ENCODE measurements at places on chromosomes 12 and 14. TPM values are rescaled to one million over a fixed set of nuclear protein-coding genes. Genes with fewer than 3 reads are reported as not detected.
A peak's percentile ranks its signal among the peaks of the same experiment; 100 is the strongest.

GRCh38 chr12:132131952-132132351 lies 12.2 kb downstream of the DDX51 start:
- no peak for DNase-seq

- no peak for DNase-seq
Measured at GRCh38 chr14:90785876-90786450, 30.3 kb downstream of the TTC7B start.

- no peak for DNase-seq
Measured at GRCh38 chr12:14937689-14938088, 648 bp downstream of the ERP27 start.

The DLK1 gene
- total RNA-seq = not detected

The ARMH4 gene
- total RNA-seq = not detected

The SERPINA12 gene
- total RNA-seq = not detected

The SLC38A4 gene
- not detected for total RNA-seq

DNA sequence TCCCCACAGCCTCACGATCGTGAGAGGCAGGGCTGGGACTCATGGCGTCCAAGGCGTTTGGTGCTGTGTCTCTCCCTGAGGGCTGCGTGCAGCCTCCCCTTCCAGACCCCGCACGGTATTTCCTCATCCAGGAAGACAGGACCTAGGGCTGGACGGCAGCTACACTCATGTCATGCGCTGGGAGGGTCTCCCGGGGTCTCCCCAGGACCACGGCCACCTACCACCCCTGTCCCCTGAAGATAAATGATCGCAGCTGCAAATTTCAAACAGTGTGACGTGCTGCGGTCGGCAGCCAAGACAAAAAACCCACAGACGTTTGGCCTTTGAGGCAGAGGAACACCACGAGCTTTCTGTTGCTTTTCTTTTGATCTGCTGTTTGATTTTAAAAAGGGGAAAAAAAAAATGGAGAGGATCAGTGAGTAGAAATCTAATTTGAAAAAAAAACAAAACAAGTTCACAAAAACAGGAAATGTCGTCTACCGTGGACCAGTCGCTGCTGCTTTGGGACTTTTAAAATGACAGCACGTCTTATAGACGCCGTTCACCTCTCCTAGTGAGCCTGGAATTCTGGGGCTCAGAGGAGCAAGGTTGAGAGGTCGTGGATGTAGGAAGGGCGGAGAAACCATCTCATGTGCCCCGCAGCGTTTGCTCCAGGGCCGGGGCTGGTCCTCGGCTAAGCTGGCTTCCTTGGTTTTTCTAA lies 237.6 kb downstream of the SLC41A2 start:
- DNase-seq = peak; percentile 86

The TAS2R20 gene
- total RNA-seq = 0.81 TPM

- no peak for DNase-seq
Measured at GRCh38 chr12:125492354-125493270, 427.4 kb downstream of the AACS start.

The CHPT1 gene
- 15.2 TPM for total RNA-seq

The POU6F1 gene
- 5.8 TPM for total RNA-seq

Measured in activated CD8-positive, alpha-beta T cell treated with anti-CD3 and anti-CD28 coated beads for 36 hours (primary cell).